ENCODE measurements at places on chromosomes 4 and X. TPM values are rescaled to one million over a fixed set of nuclear protein-coding genes. Genes with fewer than 3 reads are reported as not detected.

The ENAM gene
- not detected for total RNA-seq

The COL25A1 gene
- 5.0 TPM for total RNA-seq

The SMIM31 gene
- not detected for total RNA-seq

The TRO gene
- total RNA-seq, result 30.3 TPM

The GATA1 gene
- total RNA-seq, result not detected

The ATP2B3 gene
- total RNA-seq, result under 0.01 TPM

The LSM6 gene
- 18.4 TPM for total RNA-seq

The AMBN gene
- not detected for total RNA-seq

The ARHGAP6 gene
- total RNA-seq, result 0.30 TPM

The PHOX2B gene
- total RNA-seq, result not detected

The ZAR1 gene
- not detected for total RNA-seq

The CDX4 gene
- total RNA-seq, result not detected

The PDS5A gene
- 49.0 TPM for total RNA-seq

The GC gene
- not detected for total RNA-seq

The CXCL5 gene
- 9.1 TPM for total RNA-seq

The NKRF gene
- 4.8 TPM for total RNA-seq

Measured in smooth muscle cell of the umbilical artery (primary cell).